Spleen (tissue), 13 donors: ENCODE measurements at places on chromosomes 4 and X.

DNA sequence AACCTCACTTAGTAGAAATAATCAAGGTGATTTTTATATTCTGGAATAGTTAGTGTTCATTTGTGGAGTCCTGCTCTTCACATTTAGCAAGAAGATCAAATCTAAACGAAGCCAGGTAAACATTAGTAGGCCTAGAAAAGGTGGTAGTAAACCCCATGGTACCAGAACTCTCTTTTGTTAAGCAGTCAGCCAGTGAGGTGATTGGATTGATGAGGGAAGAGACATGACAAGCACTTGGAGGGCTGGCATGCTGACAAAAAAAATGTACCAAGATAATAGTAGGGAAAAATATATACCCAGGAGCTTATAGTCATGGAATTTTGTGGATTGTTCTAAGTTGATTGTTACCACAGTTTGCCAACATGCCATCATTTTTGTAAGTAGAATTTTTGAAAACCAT is 163.8 kb downstream of the BANK1 start:
- no peaks in the 10 kb centered on the region for H3K36me3 ChIP-seq
- no peak overlapping the region for H3K4me3 ChIP-seq
- DNase-seq: no peak
- no peak overlapping the region for H3K27ac ChIP-seq

DNA sequence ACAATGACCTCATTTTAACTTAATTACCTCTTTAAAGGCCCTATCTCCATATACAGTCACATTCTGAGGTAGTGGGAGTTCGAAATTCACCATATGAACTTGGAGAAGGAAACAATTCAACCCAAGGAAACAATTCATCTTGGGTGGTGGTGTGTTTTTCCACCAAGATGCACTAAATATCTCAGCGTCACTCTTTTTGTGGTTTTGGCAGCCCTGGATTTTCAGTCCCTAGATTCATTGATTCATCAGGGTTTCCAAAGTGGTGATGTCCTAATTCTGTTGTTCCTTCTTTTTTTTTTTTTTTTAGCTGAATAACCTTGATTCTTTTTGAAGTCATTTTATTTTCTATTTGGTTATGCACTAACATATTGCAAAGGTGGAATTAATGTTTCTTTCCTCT is 162.6 kb upstream of the RAPGEF2 start:
- DNase-seq: no peak
- no peaks in the 10 kb centered on the region for H3K4me1 ChIP-seq
- no peaks in the 10 kb centered on the region for H3K36me3 ChIP-seq
- H3K27me3 ChIP-seq: no peaks in the 10 kb centered on the region
- H3K4me3 ChIP-seq: no peak overlapping the region

DNA sequence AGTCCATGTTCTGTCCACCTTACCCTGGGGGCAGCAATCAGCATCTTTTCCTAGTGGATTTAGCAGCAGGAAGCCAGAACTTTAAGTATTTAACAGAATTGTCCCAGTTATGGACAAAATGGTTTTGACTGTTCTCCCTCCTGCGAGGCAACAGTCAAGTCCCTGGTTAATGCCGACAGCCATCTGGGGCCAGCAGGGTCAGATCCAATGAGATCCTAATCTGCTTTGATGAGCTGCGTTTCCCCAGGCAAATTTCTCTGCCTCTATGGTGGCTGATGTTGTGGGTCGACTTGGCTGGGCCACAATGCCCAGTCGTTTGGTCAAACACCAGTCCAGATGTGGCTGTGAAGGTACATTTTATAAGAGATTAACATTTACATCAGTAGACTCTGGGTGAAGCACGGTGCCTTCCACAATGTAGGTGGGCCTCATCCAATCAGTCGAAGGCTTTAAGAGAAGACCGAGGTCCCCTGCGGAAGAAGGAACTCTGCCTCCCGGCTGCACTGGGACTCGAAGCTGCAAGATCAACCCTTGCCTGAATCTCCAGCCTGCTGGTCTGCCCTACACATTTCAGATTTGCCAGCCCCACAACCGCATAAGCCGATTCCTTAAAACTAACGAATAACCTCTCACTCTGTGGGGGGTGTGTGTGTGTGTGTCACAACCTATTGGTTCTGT is 89.0 kb upstream of the C4orf50 start:
- no peak overlapping the region for H3K27ac ChIP-seq
- no peak for DNase-seq
- no peaks in the 10 kb centered on the region for H3K4me1 ChIP-seq
- peaks cover 11% of the 10 kb centered on the region for H3K36me3 ChIP-seq
- H3K27me3 ChIP-seq: peaks cover 42% of the 10 kb centered on the region

- peaks cover 6% of the 10 kb centered on the region for H3K27me3 ChIP-seq
- no peaks in the 10 kb centered on the region for H3K36me3 ChIP-seq
- no peak for DNase-seq
- H3K4me1 ChIP-seq: no peaks in the 10 kb centered on the region
- no peak overlapping the region for H3K27ac ChIP-seq
Measured at GRCh38 chrX:49675075-49675719, 20.6 kb downstream of the PAGE1 start.

DNA sequence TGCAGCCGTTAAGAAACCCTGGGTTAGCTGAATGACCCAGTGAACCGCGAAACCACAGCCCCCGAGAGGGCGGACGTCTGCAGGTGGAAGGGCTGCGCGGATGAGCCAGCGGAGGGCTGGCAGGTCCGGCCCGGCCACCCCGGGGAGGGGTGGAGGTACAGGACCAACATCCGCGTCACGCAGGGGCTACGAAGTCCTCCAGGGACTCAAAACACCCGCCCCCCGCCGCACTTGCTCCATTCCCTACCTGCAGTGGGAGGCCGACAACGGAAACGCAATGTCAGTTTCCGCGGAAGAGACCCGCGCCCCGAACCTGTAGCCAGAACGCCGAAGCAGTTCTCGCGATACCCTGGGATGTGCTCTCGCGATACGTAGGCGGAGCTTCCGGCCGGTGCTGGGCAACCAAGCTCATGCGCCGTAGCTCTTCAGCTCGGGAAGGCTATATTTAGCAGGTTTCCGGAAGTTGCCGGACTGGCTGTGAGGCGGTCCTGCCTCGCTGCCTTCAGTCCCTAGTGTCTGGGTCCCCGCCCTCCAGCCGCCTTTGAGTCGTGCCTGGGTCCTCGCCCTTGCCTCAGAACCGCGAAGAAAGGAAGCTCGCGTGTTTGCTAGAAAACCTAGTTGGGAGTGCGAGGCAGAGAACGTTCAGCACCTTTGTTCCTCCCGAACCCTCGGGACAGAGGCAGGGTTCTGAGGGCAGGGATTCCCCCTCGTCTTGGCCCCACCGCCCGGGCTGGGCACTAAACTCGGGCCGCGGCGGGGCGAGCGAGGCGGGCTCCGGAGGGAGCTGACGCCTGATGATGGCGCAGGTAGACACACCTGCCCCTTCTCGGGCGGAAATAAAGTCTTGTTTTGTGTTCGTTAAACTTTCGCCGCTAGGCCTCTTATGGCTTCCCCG is at the start of the genes OFD1 and TRAPPC2:
Gene OFD1, plus strand, starts transcription at position 471 of the 895 bp plus-strand sequence. Its CDS starts 324 bp downstream, at position 795.
Gene TRAPPC2, minus strand, starts transcription at position 343 of the 895 bp plus-strand sequence. CDS start 14,657 bp downstream, outside the sequence.
- peak within 1 kb of the TSS; percentile 92 for H3K27ac ChIP-seq
- H3K4me1 ChIP-seq: peaks cover 36% of the 10 kb centered on the region
- H3K4me3 ChIP-seq: peak within 1 kb of the TSS; percentile 75
- no peaks in the 10 kb centered on the region for H3K27me3 ChIP-seq

DNA sequence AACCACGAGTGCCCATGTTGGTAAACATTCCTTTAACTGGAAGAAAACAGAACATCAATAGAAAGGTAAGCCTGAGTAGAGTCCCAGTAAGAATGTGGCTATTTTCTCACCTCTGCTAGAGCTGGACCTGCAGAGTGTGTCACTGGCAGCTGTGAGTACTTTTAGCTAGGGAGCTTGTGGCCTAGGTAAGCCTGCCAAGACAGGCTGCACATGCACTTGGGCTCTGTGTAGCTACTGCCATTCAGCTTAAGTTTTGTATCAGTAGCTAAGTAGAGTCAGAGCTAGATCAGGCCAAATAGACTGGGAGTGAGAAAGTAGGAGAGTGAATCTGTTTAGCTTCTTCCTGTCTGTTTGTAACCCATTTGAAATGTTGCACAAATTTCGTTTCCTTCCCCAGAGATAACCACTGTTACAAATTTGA is 35.3 kb downstream of the RBPJ start:
- H3K4me3 ChIP-seq: no peak overlapping the region
- DNase-seq: no peak
- H3K36me3 ChIP-seq: no peaks in the 10 kb centered on the region
- peak overlapping the region; percentile 64 for H3K27ac ChIP-seq
- H3K4me1 ChIP-seq: peaks cover 24% of the 10 kb centered on the region

GRCh38 chr4:173513651-173514050 is 16.4 kb downstream of the HAND2 start:
- H3K27me3 ChIP-seq: peaks cover 12% of the 10 kb centered on the region
- no peak overlapping the region for H3K4me3 ChIP-seq
- H3K27ac ChIP-seq: no peak overlapping the region

DNA sequence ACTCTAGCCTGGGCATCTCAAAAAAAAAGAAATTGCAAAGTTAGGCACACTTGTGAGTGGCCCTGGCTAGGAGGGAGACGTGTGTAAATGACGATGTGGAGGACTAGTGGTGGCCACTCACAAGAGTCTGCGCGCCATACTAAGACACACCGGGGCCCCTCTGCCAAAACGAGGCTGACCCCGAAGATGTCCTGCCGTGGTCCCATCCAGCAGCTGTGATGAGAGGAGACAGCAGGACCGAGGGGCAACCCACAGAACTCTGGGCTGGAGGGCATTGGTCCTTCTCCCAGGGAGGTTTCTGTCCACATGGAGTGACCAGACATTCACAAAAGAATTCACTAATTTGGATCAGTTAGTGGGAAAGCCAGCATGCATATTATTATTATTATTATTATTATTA is 47.4 kb downstream of the NOP14 start:
- H3K4me3 ChIP-seq: no peak overlapping the region
- no peak overlapping the region for H3K27ac ChIP-seq
- no peaks in the 10 kb centered on the region for H3K4me1 ChIP-seq

GRCh38 chrX:15908603-15909290 is 54.1 kb upstream of the AP1S2 start:
- H3K36me3 ChIP-seq: no peaks in the 10 kb centered on the region
- DNase-seq: no peak
- no peak overlapping the region for H3K27ac ChIP-seq
- no peaks in the 10 kb centered on the region for H3K27me3 ChIP-seq
- no peak overlapping the region for H3K4me3 ChIP-seq

GRCh38 chrX:118251271-118251670 is 94.6 kb upstream of the WDR44 start:
- H3K4me1 ChIP-seq: no peaks in the 10 kb centered on the region
- H3K27me3 ChIP-seq: no peaks in the 10 kb centered on the region
- no peak for DNase-seq
